ENCODE measurements at places on chromosomes 3 and 15. TPM values are rescaled to one million over a fixed set of nuclear protein-coding genes. Genes with fewer than 3 reads are reported as not detected.

- DNase-seq: peak; percentile 36
These were observed at the start of gene SNX22 for GRCh38 chr15:64151727-64152506. TSS of gene SNX22 (plus strand) at chr15:64151731. CDS start at chr15:64151776, 45 bp downstream.

DNA sequence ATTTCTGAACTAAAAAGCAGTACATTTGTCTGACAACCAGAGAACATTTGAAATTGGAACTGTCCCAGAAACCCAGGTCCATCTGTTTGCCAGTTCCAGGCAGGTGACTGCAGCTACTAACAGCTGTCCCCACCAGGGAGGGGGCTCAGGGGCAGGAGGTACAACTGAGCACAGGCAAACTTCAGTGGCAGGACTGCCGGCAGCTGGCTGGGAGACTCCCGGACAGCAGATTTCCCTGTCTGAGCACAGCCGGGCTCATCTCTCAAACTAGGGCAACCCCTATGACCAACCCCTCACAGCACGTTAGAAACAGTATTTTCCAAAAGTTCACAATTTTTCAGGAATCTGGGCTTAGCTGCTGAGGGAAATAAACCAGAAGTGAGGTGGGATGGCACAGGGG is 88.8 kb downstream of the MEGF11 start:
- no peak for DNase-seq

- no peak for DNase-seq
These were observed 21.6 kb downstream of the ACSBG1 start for GRCh38 chr15:78212546-78213424.

DNA sequence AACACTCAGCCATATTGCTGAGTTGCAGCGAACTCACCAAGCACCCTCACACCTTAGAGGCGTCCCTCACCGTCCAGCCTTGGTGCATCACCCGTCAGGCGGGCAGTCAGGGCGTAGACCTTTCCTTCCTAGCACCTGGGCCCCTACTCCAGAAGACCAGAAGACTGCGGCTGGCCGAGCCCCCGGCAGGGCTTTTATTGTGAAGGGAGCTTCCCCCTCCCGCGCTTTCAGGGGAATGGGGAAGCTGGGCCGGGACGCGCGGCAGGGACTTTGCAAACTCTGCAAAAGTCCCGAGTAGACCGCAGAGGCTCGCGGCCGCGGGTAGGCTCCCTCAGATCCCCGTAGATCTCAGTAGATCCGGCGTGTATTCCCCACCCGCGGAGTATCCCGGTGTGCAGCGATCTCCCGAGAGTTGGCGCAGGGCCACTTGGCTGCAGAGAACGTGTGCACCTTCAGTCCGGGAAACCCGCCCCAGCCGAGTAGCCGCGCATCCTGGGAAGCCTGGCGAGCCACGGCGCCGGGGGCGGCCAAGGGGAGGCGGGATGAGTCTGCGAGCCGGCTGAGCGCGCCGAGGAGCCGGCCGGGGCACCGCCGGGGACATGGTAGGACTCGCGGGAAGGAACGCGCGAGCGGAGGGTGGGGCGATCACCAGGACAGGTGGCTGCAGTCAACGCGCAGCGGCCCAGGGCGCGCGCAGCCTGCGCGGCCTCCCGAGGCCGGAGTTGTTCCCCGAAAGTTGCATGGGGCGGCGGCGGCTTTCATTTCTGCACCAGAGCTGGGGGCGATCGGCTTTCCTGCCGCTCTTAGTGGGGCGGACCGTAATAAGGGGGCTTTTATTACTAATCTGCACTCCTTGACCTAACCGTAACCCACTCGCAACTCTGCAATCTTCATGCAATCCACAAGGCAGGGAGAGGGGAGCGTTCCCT is at the start of gene GASK1A:
TSS of gene GASK1A (plus strand) at position 268 of the 929 bp plus-strand sequence. CDS start at position 600, 332 bp downstream.
- DNase-seq: peak; percentile 14

DNA sequence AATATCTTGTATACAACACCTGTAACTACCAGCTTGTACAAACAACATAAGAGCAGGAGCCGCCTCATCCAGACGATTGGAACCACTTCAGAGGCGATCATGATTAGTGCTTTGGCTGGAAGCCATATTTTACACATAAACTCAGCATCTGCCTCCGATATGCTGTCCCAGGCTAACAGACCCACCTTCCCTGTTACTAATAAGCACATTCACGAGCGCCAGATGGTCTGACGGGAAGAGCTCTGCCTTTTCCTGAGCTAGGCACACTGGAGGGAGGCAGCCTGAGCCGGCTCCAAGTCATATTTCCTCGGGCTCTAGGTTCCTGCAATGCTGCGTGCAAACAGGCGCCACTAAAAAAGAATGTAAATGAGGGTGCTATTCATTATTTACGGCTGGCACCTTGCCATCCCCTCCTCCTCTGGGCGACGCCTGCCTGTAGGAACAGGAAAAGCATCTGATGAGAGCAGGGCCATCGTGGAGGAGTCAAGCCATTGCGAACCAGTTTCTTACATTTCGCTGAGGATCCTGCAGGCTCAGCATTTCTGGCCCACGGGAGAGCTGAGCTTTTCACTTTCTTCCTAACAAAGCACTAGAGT is 98.2 kb downstream of the ANXA2 start:
- no peak for DNase-seq

CRYGS gene
- total RNA-seq: 2.1 TPM

PTH1R gene
- not detected for total RNA-seq

MUC20 gene
- total RNA-seq: 1.5 TPM

CCDC80 gene
- total RNA-seq: not detected

All from CD4-positive, CD25-positive, alpha-beta regulatory T cell (primary cell).